Heart left ventricle (tissue), 16 donors: ENCODE measurements at places on chromosomes 7 and 10. TPM values are rescaled to one million over a fixed set of nuclear protein-coding genes. Genes with fewer than 3 reads are reported as not detected.
A peak's percentile ranks its signal among the peaks of the same experiment; 100 is the strongest.

H2BK1 gene
- not detected for total RNA-seq

GLI3 gene
- 14.4 TPM for total RNA-seq

OPALIN gene
- not detected for total RNA-seq

SERPINE1 gene
- 6.3 TPM for total RNA-seq

ATOH7 gene
- not detected for total RNA-seq

GRCh38 chr7:132560825-132561529 is 15.3 kb downstream of the PLXNA4 start:
- no peaks in the 10 kb centered on the region for H3K36me3 ChIP-seq
- no peaks in the 10 kb centered on the region for H3K4me1 ChIP-seq
- H3K27ac ChIP-seq = no peak overlapping the region
- no peaks in the 10 kb centered on the region for H3K27me3 ChIP-seq

DNA sequence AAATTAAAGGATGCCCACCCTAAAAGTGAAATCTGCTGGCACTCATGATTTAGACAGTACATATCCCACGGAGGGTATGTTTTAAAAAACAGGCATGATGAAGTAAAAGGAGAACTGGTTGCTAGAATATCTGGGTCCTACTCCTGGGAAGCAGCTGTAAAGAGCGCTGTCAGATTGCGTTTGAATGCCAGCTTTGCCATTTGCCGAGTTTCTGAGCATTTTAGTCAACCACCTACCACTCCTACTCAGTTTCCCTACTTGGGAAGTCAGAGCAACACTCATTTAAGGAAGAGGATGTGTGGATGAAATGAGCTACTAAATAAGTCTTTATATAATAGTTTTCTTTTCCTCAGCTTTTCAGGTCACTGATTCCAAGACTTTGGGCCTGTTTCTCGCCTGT is 1.1 kb upstream of the UMAD1 start:
- no peak for DNase-seq
- peaks cover 18% of the 10 kb centered on the region for H3K36me3 ChIP-seq
- peaks cover 20% of the 10 kb centered on the region for H3K4me1 ChIP-seq
- peak overlapping the region; percentile 84 for H3K4me3 ChIP-seq

GRCh38 chr10:128286762-128287500 is 160.7 kb upstream of the MKI67 start:
- H3K4me1 ChIP-seq = no peaks in the 10 kb centered on the region
- no peak overlapping the region for H3K27ac ChIP-seq
- H3K27me3 ChIP-seq = peaks cover 71% of the 10 kb centered on the region
- H3K36me3 ChIP-seq = no peaks in the 10 kb centered on the region
- no peak for DNase-seq

DNA sequence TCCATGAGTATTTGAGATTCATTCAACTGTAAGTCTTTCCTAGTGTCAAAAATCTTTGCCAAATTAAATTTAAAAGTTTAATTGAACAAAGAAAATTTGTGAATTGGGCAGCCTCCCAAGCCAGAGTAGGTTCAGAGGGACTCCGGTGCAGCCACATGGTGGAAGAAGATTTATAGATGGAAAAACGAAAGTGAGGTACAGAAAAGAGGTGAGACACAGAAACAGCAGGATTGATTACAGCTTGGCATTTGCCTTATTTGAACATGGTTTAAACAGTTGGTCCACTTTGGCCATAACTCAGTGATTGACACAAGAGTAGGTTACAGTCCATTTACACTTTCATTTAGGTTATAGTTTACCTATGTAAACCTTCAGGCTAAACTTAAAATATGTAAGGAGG is 465.8 kb downstream of the ARL4A start:
- H3K27ac ChIP-seq = no peak overlapping the region
- DNase-seq = no peak
- no peaks in the 10 kb centered on the region for H3K36me3 ChIP-seq
- no peak overlapping the region for H3K4me3 ChIP-seq

GRCh38 chr7:70210936-70211310 is 612.6 kb downstream of the AUTS2 start:
- no peak overlapping the region for H3K27ac ChIP-seq
- no peaks in the 10 kb centered on the region for H3K27me3 ChIP-seq
- H3K36me3 ChIP-seq = no peaks in the 10 kb centered on the region
- H3K4me1 ChIP-seq = no peaks in the 10 kb centered on the region

GRCh38 chr10:7412237-7412927 is 1.5 kb upstream of the SFMBT2 start:
- peak overlapping the region; percentile 94 for H3K4me3 ChIP-seq
- H3K36me3 ChIP-seq = no peaks in the 10 kb centered on the region
- DNase-seq = peak; percentile 60
- no peak overlapping the region for H3K27ac ChIP-seq

- no peak overlapping the region for H3K27ac ChIP-seq
- no peaks in the 10 kb centered on the region for H3K27me3 ChIP-seq
- H3K36me3 ChIP-seq = no peaks in the 10 kb centered on the region
- no peaks in the 10 kb centered on the region for H3K4me1 ChIP-seq
These were observed 6.9 kb downstream of the WEE2 start for GRCh38 chr7:141715018-141715417.

DNA sequence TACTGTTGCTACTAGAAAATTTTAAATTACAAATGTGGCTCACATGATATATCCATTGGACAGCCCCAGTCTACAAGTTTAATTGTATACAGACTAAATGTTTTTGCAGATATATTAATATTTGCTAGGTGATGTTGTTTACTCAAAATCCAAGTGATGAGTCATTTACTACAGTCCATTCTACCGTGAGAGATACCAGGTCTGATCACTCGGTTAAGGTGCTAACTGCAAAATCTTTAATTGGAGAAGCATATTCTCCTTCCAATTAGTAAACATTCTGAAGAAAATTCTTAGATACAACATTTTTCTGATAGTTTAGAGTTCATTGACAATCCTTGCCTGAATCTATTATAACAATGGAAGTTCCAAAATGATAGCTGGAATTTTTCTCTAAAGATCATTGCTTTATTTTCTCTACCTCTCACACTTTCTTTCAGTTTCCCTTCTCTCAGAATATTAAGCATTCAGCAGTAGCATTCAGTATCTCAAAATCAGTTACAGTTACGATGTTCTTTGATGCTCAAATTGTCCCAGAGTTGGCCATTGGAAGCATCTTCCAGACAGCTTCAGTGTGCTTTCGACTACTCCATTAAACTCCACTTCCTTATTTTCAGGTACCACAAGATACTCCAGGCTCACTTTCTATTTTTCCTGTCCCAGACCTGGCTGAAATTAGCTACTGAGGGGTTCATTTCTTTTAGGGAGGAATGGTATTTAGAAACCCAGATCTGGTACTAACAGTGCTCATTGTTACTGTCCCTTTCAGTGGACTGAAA is 2.3 kb downstream of the ABCB1 start:
- H3K4me3 ChIP-seq = no peak overlapping the region
- no peaks in the 10 kb centered on the region for H3K36me3 ChIP-seq
- no peaks in the 10 kb centered on the region for H3K4me1 ChIP-seq
- no peak overlapping the region for H3K27ac ChIP-seq
- H3K27me3 ChIP-seq = peaks cover 28% of the 10 kb centered on the region

DNA sequence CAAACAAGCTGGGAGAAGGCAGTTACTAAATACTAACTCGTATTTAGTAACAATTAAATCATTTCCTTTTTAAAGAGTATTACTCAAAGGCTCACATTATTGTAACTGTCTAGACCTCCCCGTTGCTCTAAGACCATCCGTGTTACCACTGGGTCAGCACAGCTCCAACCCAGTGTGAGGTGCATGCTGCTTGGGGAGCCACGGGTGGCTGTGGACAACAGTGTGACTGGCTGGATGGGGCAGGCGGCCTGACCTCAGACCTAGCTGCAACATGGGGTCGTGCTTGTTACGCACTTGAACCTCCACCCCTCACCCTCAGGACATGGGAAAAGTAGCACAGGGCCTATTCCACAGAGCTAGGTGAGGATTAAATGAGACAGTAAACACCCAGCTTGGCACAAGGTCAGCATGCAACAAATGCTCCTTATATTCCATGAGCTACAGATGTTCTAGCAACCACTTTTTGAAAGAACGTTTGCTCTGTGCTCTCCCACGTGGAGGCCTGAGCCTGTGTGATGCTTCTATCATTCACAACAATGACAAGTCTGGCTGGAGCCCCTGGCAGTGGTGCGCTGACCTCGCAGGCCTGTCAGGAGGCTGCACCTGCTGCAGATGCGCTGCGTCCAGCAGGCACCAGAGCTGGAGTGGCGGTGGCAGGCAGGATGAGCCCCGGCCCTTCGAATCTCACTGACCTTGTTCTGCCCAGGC is 135.7 kb downstream of the PKD1L1 start:
- DNase-seq = no peak
- H3K27me3 ChIP-seq = no peaks in the 10 kb centered on the region
- peaks cover 5% of the 10 kb centered on the region for H3K4me1 ChIP-seq
- H3K36me3 ChIP-seq = no peaks in the 10 kb centered on the region
- no peak overlapping the region for H3K4me3 ChIP-seq

GRCh38 chr10:81309041-81309552 is 565.9 kb upstream of the NRG3 start:
- no peak overlapping the region for H3K4me3 ChIP-seq
- DNase-seq = no peak
- H3K27ac ChIP-seq = no peak overlapping the region
- H3K36me3 ChIP-seq = no peaks in the 10 kb centered on the region
- no peaks in the 10 kb centered on the region for H3K27me3 ChIP-seq

DNA sequence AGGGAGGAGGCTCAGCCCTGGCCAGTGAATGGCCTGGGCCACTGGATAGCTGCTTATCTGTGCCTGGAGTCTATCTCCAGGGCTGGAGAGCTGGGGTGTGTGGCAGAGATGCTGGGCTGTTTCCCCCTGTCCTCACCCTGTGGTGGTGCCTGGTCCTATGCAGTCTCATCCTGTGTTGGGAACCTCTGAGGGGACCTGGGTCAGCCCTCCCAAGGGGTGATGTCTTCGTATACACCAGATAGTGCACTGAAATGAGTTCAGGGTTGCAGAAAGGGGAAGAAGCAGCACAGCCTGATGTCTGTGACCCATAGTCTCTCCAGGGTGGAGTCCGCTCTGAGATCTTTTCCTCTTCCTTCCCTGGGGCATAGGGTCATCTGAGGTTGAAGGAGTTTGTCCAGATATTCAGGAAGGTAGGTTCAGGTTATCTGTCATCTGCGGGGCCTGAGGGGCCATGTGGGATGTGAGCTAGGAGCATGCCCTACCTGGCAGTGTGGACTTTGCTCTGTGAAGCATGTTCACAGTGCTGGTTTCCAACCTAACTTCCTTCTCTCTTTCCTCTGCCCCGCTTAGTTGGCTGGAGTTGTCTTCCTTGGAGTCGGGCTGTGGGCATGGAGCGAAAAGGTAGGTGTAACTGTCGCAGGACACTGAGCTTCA is 33.4 kb upstream of the SH2D4B start:
- peaks cover 13% of the 10 kb centered on the region for H3K36me3 ChIP-seq
- peak overlapping the region; percentile 81 for H3K27ac ChIP-seq
- no peaks in the 10 kb centered on the region for H3K27me3 ChIP-seq
- no peak overlapping the region for H3K4me3 ChIP-seq
- peaks cover 77% of the 10 kb centered on the region for H3K4me1 ChIP-seq

DNA sequence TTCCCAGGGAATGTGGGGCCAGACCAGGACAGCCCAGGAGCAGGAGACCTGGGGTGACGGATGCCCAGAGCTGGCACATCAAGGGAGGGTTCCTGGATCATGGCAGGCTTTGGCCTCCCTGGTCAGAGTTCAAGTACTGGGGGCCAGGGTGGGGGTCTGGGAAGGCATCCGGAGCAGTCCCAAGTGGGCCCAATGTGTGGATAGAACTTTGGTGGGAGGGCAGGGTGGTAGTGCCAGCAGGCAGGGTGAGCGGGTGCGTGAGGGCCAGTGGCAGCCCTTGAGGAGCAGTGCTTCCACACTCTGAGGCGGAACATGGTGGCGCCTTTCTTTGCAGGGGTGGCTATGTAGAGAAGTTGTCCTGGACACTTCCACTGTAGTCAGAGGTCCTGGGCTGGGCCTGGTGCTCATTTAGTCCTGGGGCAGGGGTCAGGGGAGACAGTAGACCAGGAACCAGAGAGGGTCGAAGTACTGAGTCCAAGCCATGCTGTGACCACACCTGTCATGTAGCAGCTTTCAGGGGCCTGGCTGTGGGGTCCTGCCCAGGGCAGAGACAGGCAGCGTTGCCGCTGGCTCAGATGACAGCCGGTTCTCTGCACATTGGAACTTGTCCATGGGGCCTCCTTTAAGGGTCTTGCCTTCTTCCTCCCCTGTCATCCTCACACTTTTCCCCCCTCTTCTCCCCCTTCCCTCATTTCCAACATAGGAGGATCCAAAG is 22.2 kb upstream of the CSGALNACT2 start:
- H3K4me1 ChIP-seq = no peaks in the 10 kb centered on the region
- H3K4me3 ChIP-seq = no peak overlapping the region
- H3K27me3 ChIP-seq = no peaks in the 10 kb centered on the region
- no peak for DNase-seq
- H3K27ac ChIP-seq = no peak overlapping the region
- no peaks in the 10 kb centered on the region for H3K36me3 ChIP-seq

GRCh38 chr10:52673468-52673867 is 99.1 kb downstream of the MBL2 start:
- no peak for DNase-seq
- no peaks in the 10 kb centered on the region for H3K27me3 ChIP-seq
- H3K4me1 ChIP-seq = no peaks in the 10 kb centered on the region
- H3K36me3 ChIP-seq = no peaks in the 10 kb centered on the region
- no peak overlapping the region for H3K4me3 ChIP-seq

GRCh38 chr7:49926720-49927119 is 153.3 kb downstream of the VWC2 start:
- no peaks in the 10 kb centered on the region for H3K27me3 ChIP-seq
- H3K4me1 ChIP-seq = no peaks in the 10 kb centered on the region
- no peaks in the 10 kb centered on the region for H3K36me3 ChIP-seq
- H3K4me3 ChIP-seq = no peak overlapping the region

GRCh38 chr10:29011516-29011915 is 277.4 kb upstream of the LYZL1 start:
- no peak overlapping the region for H3K27ac ChIP-seq
- no peaks in the 10 kb centered on the region for H3K36me3 ChIP-seq

DNA sequence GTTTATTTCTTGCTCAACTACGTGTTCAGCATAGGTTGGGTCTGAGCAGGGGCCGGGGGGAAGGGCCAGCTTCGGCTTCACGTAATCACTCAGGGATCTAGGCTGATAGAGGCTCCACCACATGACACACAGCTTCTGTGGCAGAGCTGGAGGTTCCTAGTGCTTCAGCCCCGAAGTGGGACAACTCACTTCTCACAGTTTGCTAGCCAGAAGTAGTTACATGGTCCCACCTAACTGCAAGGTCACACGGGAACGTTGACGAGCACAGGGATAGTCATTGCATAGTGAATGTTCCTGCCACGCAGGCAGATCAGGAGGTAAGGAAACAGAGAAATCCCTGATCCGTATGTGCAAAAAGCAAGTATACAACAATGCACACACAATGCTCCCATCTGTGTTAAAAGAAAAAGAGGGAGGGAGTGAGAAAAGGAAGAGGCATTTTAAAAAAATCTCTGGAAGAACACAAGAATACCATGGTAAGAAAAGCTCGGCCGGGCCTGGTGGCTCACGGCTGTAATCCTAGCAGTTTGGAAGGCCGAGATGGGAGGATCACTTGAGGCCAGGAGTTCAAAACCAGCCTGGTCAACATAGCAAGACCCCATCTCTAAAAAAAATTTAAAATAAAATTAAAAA is 16.9 kb downstream of the SMURF1 start:
- no peak overlapping the region for H3K4me3 ChIP-seq
- peak overlapping the region; percentile 3 for H3K27ac ChIP-seq
- H3K4me1 ChIP-seq = peaks cover 26% of the 10 kb centered on the region
- H3K36me3 ChIP-seq = no peaks in the 10 kb centered on the region
- no peak for DNase-seq

- DNase-seq = no peak
- H3K36me3 ChIP-seq = no peaks in the 10 kb centered on the region
- no peak overlapping the region for H3K4me3 ChIP-seq
These were observed 1375.1 kb upstream of the LRRTM3 start for GRCh38 chr10:65550761-65551160.
